ELR (cell line): ENCODE measurements at places on chromosomes 6 and 20.

DNA sequence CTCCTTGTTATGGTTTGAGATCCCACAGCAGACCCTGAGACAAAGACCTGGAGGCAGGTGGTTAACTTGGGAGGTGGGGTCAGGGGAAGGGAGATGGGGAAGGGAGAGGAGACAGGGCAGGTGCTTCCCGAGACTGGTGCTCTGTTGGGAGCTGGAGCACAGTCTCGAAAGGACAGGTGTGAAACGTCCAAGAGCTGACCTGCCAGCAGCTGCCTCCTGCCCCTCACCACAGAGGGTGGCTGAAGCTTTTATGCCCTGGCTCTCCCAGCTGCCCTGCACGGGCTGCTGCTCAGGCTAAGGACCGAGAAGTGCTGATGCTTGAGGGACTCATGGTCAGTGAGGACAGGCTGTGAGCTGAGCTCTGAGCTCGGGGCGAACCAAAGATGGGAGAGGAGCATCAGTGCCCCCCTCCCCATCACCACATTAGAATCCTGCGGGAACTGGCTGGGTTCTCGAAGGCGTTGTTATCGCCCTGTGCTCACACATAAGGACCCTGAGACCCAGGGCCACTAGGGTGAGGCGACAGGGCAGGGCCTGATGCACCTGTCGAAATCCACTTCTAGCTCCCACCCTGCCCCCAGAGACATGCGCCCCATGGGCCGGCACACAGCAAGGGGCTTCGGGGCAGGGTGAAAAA is 25.3 kb upstream of the CD93 start:
- no peak for DNase-seq

GRCh38 chr6:132364306-132365074 is 36.8 kb downstream of the MOXD1 start:
- DNase-seq, result no peak

DNA sequence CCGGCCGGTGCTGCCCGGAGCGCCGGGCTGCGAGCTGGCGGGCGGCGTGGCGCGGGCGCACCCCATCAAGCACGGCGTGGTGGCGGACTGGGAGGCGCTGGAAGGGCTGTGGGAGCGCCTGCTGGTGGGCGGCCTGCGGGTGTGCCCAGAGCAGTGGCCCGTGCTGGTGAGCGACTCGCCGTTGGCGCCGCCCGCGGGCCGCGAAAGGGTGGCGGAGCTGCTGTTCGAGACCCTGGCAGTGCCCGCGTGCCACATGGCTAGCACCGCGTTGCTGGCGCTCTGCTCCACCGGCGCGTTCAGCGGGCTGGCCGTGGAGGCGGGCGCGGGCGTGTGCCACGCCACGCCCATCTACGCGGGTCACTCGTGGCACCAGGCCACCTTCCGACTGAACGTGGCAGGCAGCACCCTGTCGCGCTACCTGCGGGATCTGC is 517 bp downstream of the ACTL10 start:
- no peak for DNase-seq

GRCh38 chr6:11343963-11344723 is 111.7 kb upstream of the NEDD9 start:
- no peak for DNase-seq

DNA sequence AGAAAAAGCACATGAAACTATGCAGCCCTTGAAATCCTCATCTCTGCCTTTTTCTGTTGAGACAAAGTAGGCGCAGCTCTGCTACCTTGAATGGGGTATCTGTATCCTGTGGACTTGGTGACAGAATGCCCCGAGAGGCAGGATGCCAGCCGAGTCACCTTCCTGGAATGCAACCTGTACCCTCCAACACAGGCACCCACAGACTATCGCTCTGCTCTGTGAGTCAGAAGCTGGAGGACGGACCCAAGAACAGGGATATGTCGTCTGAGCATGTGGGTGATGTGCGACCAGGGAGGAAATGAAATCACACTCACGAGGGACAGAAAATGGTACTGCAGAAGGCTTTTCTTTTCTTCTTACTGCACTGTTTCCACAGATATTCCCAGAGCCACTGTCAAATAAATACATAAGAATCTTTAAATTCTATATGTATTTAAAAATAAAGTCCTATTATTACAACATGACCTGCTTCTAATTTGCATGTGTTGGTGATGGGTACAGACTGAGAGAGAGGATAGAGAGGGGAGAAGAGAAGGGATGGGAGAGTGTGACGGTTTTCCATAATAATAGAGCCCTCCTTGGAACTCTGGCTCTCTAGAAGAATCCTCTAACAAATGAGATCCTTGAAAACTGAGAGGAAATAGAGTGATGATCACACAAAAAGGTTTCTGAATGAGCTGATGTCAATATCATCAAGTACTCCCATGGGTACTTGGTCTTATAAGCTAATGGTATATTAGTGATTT is 308.1 kb downstream of the FOXC1 start:
- peak; percentile 95 for DNase-seq

GRCh38 chr6:151497905-151498304 is 4.1 kb downstream of the CCDC170 start:
- DNase-seq, result no peak

DNA sequence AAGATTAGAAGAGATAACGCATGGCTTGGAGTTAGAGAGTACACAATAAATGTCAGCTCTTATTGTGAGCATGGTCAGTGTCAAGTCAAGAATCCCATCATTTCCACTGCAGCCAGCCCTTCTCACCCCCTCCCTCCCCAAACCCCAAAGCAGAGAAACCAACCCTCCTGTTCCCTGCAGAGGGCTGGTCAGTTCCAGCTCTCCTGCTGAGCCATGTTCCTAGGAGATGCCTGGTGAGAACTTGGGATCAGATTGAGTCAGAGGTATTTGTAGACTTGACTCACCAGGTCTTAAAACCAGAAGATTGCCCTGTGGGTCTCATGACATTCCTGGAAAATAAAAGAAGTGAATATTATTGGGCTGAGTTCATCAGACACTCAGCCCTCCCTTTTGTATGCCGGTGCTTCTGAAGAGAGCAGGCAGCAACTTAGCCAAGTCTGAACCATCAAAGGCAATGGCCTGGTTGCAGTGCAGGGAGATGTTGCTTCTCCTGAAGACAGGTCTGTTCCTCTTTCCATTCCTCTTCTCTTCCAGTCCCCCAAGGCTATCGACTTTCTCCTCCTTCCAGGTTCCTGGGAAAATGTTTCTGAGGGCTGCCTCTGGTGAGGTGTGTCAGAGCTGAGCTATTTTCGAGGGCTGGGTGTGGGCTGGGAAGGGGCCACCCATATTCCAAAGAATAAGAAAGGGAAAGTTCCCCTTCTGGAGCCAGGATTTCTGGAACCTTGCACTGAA is 278.2 kb upstream of the SUPT3H start:
- DNase-seq, result peak; percentile 100

GRCh38 chr20:59154317-59155013 is 9.2 kb upstream of the ZNF831 start:
- no peak for DNase-seq

DNA sequence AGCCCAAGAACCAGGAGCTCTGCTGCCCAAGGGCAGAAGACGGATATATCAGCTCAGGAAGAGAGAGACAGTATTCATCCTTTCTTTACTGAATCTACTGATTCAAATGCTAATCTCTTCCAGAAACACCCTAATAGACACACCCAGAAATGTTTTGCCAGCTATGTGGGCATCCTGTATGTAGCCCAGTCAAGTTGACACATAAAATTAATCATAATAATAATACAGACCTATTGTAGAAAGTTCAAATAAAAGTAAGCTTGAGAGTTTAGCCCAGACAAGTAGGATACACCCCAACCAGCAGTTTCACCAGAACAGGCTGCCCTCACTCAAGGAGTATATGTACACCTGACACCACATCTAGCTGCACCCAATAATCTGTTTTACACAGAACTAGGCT is 73.9 kb upstream of the VGLL2 start:
- DNase-seq, result no peak

- DNase-seq, result no peak
Measured at GRCh38 chr6:155473741-155474140, 18.1 kb upstream of the NOX3 start.

DNA sequence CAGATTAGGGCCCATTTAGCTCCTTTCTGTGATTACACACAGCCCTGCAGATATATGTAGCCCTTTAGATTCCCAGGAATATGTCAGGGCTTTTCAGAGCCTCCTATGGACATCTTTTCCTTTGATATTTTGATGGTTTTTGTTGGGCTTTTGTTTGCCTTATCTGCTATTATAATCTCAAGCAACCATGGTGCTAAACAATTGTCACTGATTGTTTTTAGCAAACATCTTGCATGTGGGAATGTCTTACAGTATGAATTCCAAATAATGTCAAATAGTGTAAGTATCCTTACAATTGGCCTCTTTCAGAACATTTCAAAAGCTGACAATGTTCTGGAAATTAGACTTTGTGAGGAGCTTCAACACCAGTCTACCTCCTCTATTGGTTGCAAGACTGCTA is 333.6 kb upstream of the OPRM1 start:
- DNase-seq, result no peak

DNA sequence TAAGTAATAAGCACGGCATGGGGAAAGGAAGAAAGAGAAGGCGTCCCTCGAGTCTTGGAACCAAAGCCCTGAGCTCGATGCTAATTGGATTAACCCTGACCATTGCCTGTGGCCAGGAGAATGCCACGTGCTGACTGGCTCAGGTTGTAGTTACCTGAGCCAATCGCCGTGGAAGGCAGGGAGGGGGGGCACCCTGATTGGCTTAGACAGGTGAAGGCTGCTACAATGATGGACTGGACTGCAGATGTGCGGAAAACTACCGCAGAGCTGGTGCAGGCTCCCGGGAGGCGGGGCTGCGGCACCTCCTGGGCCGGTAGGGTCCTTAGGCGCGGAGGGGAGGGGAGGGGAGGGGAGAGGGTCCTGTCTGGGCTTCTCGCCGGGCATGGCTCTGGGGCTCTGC is 121.3 kb downstream of the TFAP2C start:
- no peak for DNase-seq
